Right kidney (tissue), 9 donors: ENCODE measurements at places on chromosomes 2 and 18.
A peak's percentile ranks its signal among the peaks of the same experiment; 100 is the strongest.

- DNase-seq: no peak
Observed at GRCh38 chr2:181072486-181073235, 92.3 kb downstream of the UBE2E3 start.

DNA sequence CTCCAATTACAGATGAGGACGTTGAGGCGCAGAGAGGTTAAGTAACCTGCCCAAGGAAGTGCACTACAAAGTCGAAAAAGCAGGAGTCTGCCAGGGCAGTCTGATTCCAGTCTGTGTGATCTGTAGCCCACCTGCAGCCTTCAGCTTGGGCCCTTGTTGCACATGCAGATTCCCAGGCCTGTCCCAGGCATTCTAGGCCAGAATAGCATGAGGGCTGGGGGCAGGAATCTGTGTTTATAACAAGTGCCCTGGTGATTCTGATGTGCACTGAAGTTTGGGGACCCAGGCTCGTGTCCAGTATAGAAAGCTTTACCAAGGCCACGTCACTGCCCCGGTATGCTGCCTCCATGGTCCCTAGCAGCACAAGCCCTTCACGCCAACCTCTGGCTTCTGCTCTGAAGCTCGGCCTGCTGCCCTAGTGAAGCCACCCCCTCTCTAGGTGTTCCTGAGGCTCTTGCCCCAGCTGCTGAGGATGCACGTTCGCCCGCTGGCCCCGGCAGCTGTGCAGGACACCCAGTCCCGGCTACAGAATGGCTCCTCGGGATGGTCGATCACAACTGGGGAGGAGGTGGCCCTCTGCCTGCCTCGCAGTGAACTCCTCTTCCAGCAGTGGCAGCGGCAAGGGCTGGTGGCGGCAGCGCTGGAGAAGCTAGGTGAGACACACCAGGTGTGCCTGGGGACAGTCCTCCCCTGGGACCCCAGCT, 4.6 kb downstream of the CHRNG start:
- DNase-seq: no peak

DNA sequence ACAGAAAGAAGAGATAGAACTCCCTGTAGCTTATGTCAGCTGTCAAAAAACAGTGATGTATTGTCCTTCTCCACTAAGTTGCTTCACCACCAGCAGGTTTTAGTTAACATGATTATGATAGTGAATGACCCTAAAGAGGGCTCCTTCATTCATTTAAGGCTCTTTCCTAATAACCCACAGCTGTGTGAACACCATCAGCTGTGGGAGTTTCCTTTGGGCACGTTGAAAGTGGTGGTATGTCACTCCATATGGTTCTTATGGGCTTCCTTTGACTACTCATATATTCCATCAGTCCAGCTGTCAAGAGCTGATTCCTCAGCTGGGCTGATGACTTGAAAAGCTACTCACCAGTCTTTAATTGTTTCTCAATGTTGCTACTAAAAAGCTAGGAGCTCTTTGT, 210.3 kb downstream of the UBE2E3 start:
- no peak for DNase-seq

GRCh38 chr2:107068069-107068916, 182.3 kb upstream of the ST6GAL2 start:
- no peak for DNase-seq

- DNase-seq: no peak
Observed at GRCh38 chr2:176107731-176108181, 676 bp downstream of the HOXD11 start.

GRCh38 chr2:26891-27290, 19.4 kb downstream of the FAM110C start:
- no peak for DNase-seq

- peak; percentile 28 for DNase-seq
Observed at GRCh38 chr2:109690822-109691541, 76.8 kb downstream of the SOWAHC start.

GRCh38 chr2:114022360-114023085, 132.6 kb downstream of the ACTR3 start:
- no peak for DNase-seq
